ENCODE measurements at places on chromosomes 6 and 20. TPM values are rescaled to one million over a fixed set of nuclear protein-coding genes. Genes with fewer than 3 reads are reported as not detected.

Gene NRN1
- total RNA-seq, result 5.6 TPM

Gene C6orf52
- total RNA-seq, result not detected

Gene C6orf47
- 33.3 TPM for total RNA-seq

Gene MOCS3
- total RNA-seq, result 6.1 TPM
